Activated CD8-positive, alpha-beta memory T cell treated with anti-CD3 and anti-CD28 coated beads, Interleukin-2, amount 10 ng/mL, durations not matched to agents 7 days and 5 days (primary cell): ENCODE measurements at places on chromosomes 7 and 10. TPM values are rescaled to one million over a fixed set of nuclear protein-coding genes. Genes with fewer than 3 reads are reported as not detected.

The SYT15 gene
- 0.33 TPM for total RNA-seq

The TMEM140 gene
- 27.5 TPM for total RNA-seq

The DLX6 gene
- total RNA-seq = not detected

DNA sequence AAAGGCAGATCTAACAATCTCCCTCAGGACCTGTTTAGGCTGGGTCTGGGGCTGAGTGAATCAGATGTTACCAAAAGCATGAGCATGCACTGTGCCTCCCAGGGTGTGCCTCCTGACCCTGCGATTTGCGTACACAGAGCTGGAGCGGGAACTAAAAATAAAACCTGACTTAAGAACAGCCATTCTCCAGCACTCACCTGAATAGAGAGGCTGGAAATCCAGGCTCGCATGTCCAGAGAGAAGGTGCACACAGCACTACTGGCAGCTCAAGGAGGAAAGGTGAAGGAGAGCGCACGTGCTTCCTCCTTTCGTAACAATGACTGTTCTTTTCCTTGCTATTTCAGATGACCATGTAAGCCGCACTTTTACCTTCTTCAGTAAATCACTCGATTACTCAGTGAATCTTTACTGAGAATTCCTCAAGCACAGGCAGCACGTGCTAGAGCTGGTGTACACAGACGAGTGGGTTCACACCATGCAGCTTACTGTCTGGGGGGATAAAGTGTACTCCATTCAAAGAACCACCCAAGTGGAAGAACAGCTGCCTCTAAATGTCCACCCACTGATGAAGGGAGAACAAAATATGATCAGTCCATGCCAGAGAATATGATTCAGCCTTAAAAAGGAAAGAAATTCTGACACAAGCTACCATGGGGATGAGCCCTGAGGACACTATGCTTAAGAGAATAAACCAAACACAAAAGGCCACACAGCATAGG lies 45.6 kb downstream of the SFMBT2 start:
- H3K27me3 ChIP-seq = no peaks in the 10 kb centered on the region
- no peak for DNase-seq
- H3K27ac ChIP-seq = peak overlapping the region; percentile 38
- H3K4me3 ChIP-seq = no peak overlapping the region

GRCh38 chr10:36188080-36188453 lies 546.0 kb upstream of the FZD8 start:
- no peaks in the 10 kb centered on the region for H3K36me3 ChIP-seq
- H3K27ac ChIP-seq = no peak overlapping the region
- no peaks in the 10 kb centered on the region for H3K4me1 ChIP-seq

DNA sequence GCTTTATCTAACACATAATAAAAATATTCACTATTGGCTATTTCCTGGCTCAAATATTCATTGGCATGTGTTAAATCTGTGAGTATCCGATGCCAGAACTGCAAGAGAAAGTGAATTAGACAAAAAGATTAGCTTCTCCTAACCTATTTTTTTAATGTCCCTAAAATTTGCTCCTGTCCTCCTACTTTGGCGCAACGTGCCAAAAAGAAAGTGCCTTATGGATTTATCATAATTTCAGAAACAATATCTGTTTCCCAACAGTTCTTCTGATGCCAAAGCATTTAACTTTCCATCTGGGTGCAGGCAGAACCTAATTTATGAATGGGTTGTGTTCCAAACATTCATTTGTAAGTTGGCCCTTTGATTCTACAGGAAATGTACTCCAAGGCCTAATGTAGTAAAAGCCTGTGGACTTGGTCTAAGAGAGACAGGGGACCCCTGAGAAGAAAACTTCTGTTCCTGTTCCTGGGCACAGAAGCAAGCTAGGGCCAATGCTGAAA lies 15.4 kb downstream of the PIP4K2A start:
- H3K4me1 ChIP-seq = peaks cover 79% of the 10 kb centered on the region
- no peak overlapping the region for H3K4me3 ChIP-seq
- no peak for DNase-seq
- H3K36me3 ChIP-seq = peaks cover 24% of the 10 kb centered on the region
- no peak overlapping the region for H3K27ac ChIP-seq
- H3K27me3 ChIP-seq = no peaks in the 10 kb centered on the region

GRCh38 chr10:97925308-97925938 lies 75.8 kb downstream of the GOLGA7B start:
- no peak for DNase-seq
- H3K36me3 ChIP-seq = no peaks in the 10 kb centered on the region
- no peak overlapping the region for H3K4me3 ChIP-seq
- H3K27ac ChIP-seq = no peak overlapping the region

DNA sequence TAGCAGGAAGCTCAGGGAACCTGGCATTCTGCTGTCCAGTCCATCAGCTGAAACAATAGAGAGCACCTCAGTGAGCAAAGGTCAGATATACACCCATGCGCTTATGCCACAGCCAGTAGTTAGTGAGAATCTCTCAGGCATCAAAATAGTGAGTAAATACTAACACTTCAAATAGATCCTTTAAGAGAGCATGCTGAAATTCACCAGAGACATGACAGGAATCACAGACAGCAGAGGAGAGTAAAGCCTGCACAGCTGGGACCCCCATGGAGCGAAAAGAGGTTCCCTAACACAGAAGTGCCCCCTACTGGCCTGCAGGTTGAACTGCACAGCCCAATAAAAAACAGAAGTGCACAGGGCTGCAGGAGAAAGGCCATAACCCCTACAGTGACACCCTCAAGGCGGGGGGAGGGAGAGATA lies 57.6 kb upstream of the ANTXRL start:
- peaks cover 9% of the 10 kb centered on the region for H3K36me3 ChIP-seq
- peak; percentile 39 for DNase-seq
- no peak overlapping the region for H3K4me3 ChIP-seq
- H3K27ac ChIP-seq = no peak overlapping the region

DNA sequence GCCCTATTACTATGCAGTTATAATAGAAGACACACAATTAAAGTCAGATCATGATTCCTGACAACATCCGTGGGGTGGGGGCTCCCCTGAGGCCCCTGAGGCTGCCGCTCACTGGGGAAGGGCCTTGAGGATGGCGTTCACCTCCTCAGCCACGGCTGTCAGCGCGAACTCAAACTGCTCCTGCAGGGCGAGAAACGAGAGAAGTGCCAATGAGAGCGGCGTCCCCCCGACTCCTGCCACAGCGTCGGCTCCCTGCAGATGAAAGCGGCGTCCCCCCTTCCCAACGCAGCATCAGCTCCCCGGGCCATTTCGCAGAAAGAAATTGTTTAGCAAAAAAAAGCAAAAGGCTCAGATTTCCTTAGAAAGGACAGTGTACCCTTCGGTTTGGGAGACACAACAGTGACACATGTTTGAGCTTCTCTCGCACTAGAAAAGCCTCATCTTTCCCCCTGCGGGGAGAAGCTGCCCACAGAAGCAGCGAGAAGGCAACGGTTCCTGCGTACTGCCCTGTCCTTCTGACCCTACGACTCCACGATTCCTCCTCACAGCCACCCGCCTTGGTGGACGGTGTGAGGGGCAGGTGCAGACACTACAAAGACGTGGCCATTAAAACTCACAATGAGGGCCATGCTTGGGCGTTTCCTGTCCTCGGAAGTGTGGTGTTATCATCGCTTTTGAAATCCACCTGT lies 203.9 kb downstream of the DNAJB6 start:
- no peak overlapping the region for H3K4me3 ChIP-seq
- no peaks in the 10 kb centered on the region for H3K4me1 ChIP-seq
- no peak overlapping the region for H3K27ac ChIP-seq
- no peaks in the 10 kb centered on the region for H3K36me3 ChIP-seq
- peaks cover 4% of the 10 kb centered on the region for H3K27me3 ChIP-seq

DNA sequence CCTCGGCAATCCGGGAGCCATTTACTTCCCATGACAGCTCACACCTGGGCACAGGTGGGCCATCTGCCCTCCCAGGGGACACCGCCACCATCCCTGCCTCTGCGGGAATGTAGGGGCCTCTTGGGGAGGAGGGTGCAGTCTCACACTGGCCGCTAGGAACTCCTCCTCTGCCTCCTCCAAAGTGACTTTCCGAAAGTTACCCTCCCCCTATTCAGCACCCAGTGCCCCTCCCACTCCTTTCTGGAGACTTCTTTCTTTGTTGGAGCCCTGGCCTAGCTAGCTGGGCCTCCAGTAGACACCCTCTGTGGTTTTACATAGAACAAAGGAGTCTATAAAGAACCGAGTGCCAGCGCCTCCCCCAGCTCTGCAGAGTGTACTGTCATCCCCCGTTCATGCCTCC lies 45.8 kb upstream of the MNX1 start:
- peaks cover 28% of the 10 kb centered on the region for H3K27me3 ChIP-seq
- H3K27ac ChIP-seq = no peak overlapping the region
- no peaks in the 10 kb centered on the region for H3K36me3 ChIP-seq
- H3K4me1 ChIP-seq = no peaks in the 10 kb centered on the region
- DNase-seq = no peak
- no peak overlapping the region for H3K4me3 ChIP-seq

DNA sequence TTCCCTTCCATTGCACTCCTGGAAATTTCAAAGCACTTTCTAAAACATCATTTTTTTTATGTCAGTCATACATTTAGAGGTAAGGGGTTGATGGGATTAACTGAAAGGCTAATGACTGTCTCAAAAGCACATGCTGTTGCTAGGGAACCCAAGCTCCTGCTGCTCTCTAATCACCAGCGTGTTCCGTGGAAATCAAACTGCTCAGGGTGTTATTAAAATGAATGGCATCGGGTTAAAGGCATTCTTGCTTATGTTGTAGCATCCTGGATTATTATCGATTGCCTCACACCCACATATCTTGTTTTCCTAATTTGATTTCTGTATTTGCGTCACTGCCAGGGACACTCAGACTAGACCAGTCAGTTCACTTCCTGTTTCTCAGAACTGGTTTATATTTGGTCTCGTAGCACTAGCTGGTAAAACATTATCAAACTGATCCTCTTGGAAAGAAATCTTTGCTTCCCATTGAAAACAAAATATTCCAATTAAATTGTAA lies 216.5 kb upstream of the MKLN1 start:
- H3K36me3 ChIP-seq = peaks cover 10% of the 10 kb centered on the region
- H3K27me3 ChIP-seq = peaks cover 7% of the 10 kb centered on the region
- peak overlapping the region; percentile 90 for H3K4me3 ChIP-seq
- H3K4me1 ChIP-seq = peaks cover 40% of the 10 kb centered on the region
- peak overlapping the region; percentile 99 for H3K27ac ChIP-seq
- DNase-seq = no peak

DNA sequence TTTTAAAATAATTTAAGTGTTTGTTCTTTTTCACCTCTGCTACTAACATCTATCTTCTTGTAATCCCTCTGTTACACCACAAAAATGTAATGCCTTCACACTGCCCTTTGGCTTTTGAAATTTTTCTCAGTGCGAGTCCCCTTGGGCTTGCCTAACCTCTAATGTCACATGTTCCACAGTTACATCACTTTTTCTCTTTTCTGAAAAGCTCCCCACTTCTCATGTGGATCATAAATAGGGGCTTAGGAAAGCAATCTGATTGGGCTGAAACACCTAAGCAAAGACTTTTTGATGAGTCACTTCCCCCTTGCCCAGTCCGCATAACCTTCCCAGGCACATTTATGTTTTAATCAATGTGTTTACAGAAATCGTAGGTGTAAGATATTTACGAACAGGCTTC lies 288.2 kb downstream of the IPMK start:
- no peaks in the 10 kb centered on the region for H3K4me1 ChIP-seq
- no peak overlapping the region for H3K4me3 ChIP-seq
- H3K36me3 ChIP-seq = no peaks in the 10 kb centered on the region
- no peak for DNase-seq
- H3K27ac ChIP-seq = no peak overlapping the region
